Stimulated activated CD8-positive, alpha-beta memory T cell treated with anti-CD3 and anti-CD28 coated beads, Interleukin-7, amount 100 ng/mL, for 24 hours (primary cell): ENCODE measurements at places on chromosomes 16 and 17.
A peak's percentile ranks its signal among the peaks of the same experiment; 100 is the strongest.

DNA sequence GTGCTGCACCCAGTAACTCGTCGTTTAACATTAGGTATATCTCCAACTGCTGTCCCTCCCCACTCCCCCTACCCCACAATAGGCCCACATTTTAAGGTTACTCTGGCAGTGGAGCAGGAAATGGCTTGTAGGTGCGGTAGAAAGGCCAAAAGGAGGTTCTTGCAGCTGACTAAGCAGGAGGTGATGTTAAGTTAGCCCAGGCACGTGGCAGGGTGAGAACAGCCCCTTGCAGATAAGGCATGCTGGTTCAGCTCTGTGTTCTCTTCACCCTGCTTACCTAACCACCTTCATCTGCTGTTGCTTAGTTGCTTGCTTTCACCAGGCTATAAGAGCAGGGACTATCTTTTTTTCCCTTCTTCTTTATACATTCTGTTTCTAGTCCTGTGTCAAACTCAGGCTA lies 1082.8 kb upstream of the RBFOX1 start:
- DNase-seq = no peak

DNA sequence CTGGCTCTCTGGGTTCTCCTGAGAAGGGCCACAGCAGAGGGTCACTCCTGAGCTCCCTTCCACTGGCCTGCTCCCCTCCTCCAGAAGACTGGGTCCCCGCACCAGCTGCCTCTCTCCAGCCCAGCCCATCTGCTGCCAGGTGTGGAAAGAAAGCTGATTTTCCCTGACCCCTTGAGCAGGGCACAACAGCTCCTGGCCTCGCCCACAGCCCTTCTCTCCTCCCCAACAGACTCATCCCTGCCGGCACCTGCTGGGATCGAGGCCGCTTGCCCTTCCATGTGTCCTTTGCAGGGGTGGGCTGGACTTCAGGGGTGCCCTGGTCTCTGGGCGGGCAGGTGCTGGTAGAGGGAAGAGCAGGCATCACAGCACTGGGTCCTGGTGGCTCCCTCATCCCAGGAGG lies 4.8 kb upstream of the SMIM5 start:
- no peak for DNase-seq

DNA sequence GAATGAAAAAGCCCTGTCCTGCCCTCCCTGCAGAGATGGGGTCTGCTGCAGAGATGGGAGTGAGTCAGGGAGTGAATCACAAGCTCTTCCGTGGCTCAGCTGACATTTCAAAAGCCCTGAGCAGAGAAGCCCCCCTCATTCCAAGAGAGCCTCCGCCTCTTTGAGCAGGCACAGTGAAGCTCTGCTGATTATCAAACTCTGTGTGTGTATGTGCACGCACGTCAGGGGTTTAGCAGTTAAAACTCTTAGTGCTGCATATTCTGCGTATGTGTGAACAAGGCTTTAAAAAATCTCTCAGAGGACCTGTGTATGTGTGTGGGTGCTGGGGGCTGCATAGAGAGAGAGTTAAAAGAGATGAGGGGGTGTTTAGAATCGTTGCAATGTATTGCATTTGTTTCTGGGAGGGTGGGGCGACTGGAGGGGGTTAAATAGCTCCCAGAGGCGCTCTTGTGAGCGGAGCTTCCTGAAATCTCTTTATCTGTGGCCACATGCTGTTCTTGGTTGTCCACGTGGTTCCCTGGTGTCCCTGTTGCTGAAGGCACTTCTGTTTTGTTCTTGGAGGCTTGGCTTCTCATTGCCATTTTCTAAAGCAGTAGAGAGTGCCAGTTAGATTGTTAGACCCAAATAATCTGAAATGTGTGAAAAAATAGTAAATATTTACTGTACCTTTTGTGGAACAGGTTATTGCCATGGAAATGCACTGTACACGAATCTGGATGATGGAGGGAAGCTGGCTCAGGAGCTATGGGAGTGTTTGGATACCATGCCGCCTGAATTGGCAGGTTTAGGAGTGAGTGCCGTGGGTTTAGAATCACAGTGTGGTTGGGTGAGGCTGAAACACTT lies 116.6 kb downstream of the PRKCB start:
- DNase-seq = no peak

DNA sequence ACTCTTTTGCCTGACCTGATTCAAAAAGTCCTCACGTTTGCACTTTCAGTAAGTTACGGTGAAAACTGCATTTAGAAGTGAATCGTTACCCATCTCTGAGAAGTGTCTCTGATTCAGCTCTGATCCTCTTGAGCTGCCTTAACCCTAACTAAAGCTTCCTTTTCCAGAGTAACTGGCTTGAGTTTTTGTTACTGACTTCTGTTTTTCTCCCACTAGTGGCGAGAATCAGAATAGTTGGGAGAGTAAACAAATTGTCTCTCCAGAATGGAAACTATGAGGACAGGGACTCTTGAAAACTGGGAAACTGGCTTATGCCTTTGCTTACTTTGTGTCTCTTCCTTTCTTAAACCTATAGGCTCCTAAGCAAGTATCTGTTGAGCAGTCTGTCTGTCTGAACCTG lies 31.3 kb upstream of the KPNB1 start:
- DNase-seq = no peak

DNA sequence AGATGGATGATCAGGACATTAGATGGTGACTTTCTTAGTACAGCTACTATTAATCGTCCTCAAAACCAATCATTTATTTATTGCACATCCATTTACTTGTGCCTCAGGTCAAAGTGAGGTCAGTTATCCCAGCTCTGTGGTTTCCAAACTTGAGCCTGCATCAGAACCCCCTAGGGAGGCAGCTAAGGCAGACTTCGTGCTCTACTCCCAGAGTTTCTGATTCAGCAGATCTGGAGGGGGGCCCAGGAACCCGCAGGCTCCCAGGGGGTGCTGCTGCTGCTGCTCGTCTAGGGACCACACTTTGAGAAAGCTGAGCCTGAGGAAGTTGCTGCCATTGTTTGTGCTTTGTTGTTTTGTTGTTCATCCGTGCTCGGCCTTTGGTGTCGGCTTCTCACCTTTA lies 44.0 kb upstream of the CLEC18B start:
- DNase-seq = no peak

DNA sequence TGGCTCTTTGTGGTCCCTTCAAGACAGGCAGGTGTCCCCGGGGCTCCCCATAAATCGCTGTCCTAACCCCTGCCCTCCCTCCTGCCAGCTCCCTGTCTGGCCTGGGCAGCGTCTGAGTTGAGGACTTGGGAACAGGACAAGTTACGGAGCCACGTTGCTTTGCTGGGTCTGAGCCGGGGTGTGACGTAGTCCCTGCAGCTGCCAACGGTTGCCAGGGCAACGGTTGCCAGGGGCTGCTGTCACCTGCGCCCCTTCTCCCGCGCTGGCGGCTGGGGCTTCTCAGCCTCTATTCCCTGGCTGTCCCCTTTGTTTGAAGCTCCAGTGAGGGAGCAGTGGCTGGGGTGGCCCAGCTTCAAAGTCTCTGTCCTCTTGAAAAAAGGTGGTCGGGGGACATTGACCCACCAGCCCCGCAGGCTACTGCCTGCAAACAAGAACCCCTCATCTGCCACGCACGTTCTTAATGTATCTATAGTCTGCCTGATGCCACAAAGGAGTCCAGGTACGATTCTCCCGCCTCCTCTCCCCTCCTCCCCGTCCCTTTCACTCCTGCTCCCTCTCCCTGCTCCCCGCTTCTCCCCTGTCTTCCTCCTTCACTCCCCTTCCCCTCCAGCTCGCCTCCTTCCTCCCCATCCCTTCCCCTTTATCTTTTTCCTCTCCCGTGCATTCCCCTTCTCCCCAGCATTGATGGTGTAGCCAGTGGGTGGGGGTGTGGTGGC lies 10.9 kb downstream of the ADGRG1 start:
- no peak for DNase-seq

- no peak for DNase-seq
Observed at GRCh38 chr17:1711804-1712203, 1.6 kb upstream of the TLCD2 start.

- no peak for DNase-seq
Observed at GRCh38 chr17:60103957-60104356, 25.2 kb upstream of the HEATR6 start.

GRCh38 chr17:49046912-49047311 lies 49.7 kb downstream of the IGF2BP1 start:
- no peak for DNase-seq

DNA sequence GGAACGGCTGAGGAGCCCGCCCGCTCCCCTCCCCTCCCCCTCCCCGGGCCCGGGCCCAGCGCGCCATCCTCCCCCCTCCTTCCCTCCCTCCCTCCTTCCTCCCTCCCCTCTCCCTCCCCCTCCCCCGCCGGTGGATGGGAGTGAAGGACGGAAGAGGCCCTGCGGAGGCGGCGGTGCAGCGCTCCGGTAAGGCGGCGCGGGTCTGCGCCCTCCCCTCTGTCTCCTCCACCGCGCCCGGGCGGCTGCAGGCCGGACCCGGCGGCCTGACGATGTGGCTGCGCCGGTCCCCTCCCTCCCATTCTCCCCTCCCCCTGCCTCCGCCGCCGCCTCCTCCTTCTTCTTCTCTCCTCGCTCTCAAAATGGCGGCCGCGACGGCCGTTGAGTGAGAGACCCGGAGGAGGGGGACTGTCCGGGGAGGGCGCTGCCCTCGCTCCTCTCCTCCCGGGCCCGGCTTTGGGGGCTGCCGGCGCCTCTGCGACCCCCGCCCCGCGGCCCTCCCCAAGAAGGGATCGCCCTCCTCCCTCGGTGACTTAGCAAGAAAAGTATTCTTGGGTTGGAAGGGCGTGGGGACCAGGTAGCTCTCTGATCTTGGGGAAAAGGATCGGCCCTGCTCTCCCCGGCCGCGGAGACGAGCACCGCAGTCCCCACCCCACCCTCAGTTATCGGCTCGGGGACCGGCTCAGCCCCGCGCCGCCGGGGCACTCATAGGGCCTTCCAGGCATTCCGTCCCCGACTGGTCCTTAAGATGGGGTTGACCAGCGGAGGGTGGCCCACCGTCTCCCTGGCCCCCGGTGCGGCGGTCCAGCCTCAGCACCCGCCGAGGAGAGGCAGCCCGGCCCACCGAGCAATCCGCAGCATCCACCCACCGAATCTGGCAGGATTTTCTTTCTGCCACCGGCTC lies 617 bp downstream of the PAFAH1B1 start:
- peak; percentile 65 for DNase-seq

- DNase-seq = no peak
Observed at GRCh38 chr17:50207792-50208567, 6.5 kb upstream of the COL1A1 start.

GRCh38 chr17:70317421-70317820 lies 148.1 kb downstream of the KCNJ2 start:
- DNase-seq = no peak

GRCh38 chr17:45441526-45442310 lies 9.0 kb upstream of the ARHGAP27 start:
- no peak for DNase-seq

DNA sequence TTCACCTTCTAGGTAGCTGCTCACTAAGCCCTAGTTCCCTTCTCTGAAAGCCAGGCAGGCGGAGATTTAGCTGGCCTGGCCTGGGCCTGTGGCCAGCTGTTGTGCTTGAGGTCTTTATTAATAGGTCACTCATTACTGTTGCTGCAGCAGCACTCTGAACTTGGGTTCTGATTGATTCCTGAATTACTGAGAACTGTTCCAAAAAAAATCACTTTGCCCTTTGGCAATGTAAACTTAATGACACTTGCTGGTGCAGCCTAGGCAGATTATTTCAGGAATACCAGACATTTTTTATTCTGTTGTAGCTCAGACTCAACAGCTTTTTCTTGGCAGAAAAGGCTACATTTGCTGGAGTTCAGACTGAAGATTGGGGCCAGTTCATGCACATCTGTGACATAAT lies 2.7 kb downstream of the TOM1L1 start:
- no peak for DNase-seq
